ENCODE measurements at places on chromosomes 7 and 10. TPM values are rescaled to one million over a fixed set of nuclear protein-coding genes. Genes with fewer than 3 reads are reported as not detected.

The SYT15 gene
- total RNA-seq: 1.1 TPM

The FAM204A gene
- total RNA-seq: 32.7 TPM

The NRAP gene
- total RNA-seq: not detected

The IKZF1 gene
- total RNA-seq: 4.9 TPM

The AGBL3 gene
- total RNA-seq: 0.72 TPM

The RUFY2 gene
- total RNA-seq: 10.9 TPM

The EEF1AKMT2 gene
- total RNA-seq: 8.3 TPM

The TFPI2 gene
- total RNA-seq: 0.95 TPM

The GTF2IRD2 gene
- total RNA-seq: 19.5 TPM

The IDI2 gene
- not detected for total RNA-seq

The GRID2IP gene
- 0.44 TPM for total RNA-seq

The STEAP1B gene
- total RNA-seq: 0.29 TPM

The DCLRE1A gene
- total RNA-seq: 2.2 TPM

The MACC1 gene
- total RNA-seq: 17.4 TPM

The LIPF gene
- total RNA-seq: not detected

The EVX1 gene
- total RNA-seq: not detected

The CFAP69 gene
- total RNA-seq: 1.8 TPM

The FBXO24 gene
- total RNA-seq: not detected

The MTURN gene
- total RNA-seq: 10.4 TPM

The CCDC3 gene
- total RNA-seq: 5.6 TPM

The TDRD1 gene
- total RNA-seq: not detected

The MUC12 gene
- not detected for total RNA-seq

The CDHR1 gene
- total RNA-seq: 15.0 TPM

The PLCE1 gene
- 3.6 TPM for total RNA-seq

The HECW1 gene
- 0.19 TPM for total RNA-seq

The INMT gene
- 40.2 TPM for total RNA-seq

The GIMAP5 gene
- total RNA-seq: 0.15 TPM

The PTF1A gene
- total RNA-seq: not detected

The SOSTDC1 gene
- total RNA-seq: 2.5 TPM

The PLAC9 gene
- 3.1 TPM for total RNA-seq

The FOXI2 gene
- 0.48 TPM for total RNA-seq

The CD36 gene
- 85.5 TPM for total RNA-seq

The AKR1D1 gene
- total RNA-seq: not detected

The C7orf25 gene
- 8.5 TPM for total RNA-seq

The CALD1 gene
- total RNA-seq: 32.3 TPM

The CLDN3 gene
- not detected for total RNA-seq

The TSPAN12 gene
- 2.4 TPM for total RNA-seq

The SORCS3 gene
- total RNA-seq: not detected

The SCRN1 gene
- 6.3 TPM for total RNA-seq

The CADPS2 gene
- 2.7 TPM for total RNA-seq

The HOXA11 gene
- not detected for total RNA-seq

The MRPS33 gene
- total RNA-seq: 18.6 TPM

The FBXL13 gene
- total RNA-seq: 0.95 TPM

The CHAT gene
- not detected for total RNA-seq

The PLPP4 gene
- 0.38 TPM for total RNA-seq

The BEND7 gene
- 2.0 TPM for total RNA-seq

The SLC18A2 gene
- 2.9 TPM for total RNA-seq

The CRYGN gene
- total RNA-seq: 0.19 TPM

The SPDYE3 gene
- not detected for total RNA-seq

The CFTR gene
- 0.38 TPM for total RNA-seq

The CALY gene
- not detected for total RNA-seq

The ZNF33B gene
- total RNA-seq: 8.1 TPM

The HSPA12A gene
- total RNA-seq: 2.3 TPM
